Activated CD4-positive, CD25-positive, alpha-beta regulatory T cell (primary cell): ENCODE measurements at places on chromosomes 7 and 10.

- no peak for DNase-seq
These were observed 31.2 kb downstream of the LDB3 start for GRCh38 chr10:86699541-86699940.

DNA sequence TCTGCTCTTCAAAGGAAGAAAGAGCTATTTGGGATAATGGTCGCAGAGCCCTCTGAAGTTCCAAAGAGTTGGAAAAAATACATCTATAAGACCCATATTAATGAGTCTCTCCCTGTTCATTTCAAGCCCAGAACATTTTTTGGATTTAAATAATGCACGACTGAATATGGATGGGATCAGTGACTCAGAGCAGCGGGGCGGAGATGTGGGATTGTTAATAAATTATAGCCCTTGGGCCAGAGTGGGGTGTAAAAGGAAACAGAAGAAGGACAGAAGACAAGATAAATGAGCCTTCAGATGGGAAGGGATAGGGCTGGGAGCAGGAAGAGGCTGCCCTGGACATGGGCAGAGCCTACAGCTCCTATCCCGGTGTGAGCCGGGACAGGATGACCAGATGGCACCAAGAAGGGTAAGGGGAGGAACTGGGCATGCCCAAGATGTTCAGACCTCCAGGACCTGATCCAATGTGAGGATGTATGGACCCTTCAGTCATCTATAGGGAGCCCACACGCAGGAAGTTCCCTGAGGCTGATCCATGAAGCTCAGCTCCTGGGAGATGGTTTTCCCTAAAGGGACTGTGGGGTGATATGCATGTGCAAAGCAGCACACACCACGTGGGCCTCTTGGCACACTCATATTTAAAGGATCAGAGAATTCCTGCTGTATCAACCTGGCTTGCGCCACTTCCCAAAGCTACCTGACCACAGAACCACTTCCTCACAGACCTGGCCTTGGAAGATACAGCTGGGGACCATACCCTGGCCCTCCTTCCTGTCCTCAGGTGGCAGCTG, 96.1 kb upstream of the PLXNA4 start:
- no peak for DNase-seq

DNA sequence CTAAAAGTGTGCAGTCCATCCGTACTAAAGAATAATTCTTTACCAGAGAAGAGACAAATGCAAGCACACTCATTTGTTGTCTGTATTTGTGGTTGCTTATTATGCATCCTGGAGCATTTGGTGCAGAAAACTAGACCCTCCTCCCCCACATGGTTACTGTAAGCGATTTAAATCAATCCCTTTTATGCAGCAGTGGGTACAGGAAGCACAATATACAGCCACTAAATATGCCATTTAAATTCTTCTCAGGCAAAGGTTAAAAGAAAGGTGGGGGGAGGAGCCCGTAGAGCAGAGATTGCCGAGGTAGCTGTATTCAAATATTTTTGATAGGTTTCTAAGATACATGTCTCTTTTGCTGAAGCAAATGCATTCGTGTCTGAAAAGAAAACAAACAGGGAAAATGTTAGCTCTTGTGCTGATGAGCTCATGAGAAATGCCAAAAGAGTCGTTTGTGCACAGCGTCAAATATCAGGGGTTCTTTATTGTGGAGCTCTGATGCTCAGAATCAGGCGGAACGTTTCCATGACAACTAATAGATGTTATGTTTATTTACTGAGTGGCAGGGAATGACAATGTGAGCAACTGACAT, 131.3 kb upstream of the NPVF start:
- no peak for DNase-seq

- no peak for DNase-seq
These were observed 24.6 kb downstream of the NT5C2 start for GRCh38 chr10:103168438-103168837.

DNA sequence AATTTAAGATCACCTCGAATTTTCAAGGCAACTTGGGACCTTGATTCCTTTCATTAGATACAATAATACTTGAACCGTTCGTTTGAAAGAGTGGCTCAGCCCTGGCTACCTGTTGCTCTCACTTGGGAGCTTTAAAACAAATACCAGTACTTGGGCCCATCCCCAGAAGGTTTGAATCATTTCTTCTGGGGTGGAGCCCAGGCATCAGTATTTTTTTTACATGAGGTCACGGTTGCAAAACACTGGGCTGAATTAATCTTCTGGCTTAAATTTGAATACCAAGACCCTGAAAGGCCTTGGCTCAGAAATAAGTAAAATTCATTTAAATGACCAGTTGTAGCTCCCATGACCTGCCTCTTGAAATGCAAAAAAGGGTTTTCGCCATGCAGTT, 214.9 kb downstream of the CREB5 start:
- DNase-seq = no peak

GRCh38 chr10:121899727-121900126, 28.1 kb downstream of the ATE1 start:
- no peak for DNase-seq
